ENCODE measurements at places on chromosomes 3 and 15.
A peak's percentile ranks its signal among the peaks of the same experiment; 100 is the strongest.

- no peak for DNase-seq
Observed at GRCh38 chr15:61396235-61396919, 167.3 kb upstream of the RORA start.

- DNase-seq, result peak; percentile 97
Observed at GRCh38 chr3:27521179-27521871, 37.1 kb upstream of the SLC4A7 start.

DNA sequence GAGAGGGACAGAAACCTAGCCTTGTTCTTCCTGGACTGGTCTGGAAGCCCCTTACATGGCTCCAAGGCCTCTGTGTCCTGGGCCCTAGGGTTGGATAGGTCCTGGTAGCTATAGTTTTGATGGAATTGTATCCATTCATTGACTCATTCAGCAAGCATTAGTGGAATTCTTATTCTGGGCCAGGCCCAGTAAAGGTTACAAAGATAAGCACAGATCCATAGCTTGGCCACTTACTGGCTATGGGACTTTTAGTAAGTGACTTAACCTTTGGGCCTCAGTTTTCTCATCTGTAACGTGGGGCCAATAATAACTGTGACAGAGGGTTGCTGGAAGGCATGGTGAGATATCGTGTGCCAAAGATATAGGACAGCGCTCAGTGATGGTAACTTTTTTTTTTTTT lies 13.6 kb upstream of the DAG1 start:
- DNase-seq, result peak; percentile 16

- peak; percentile 24 for DNase-seq
Observed at GRCh38 chr3:126684218-126684751, 19.8 kb upstream of the CHCHD6 start.

GRCh38 chr15:84785053-84785452 lies 32.1 kb upstream of the ALPK3 start:
- DNase-seq, result no peak

DNA sequence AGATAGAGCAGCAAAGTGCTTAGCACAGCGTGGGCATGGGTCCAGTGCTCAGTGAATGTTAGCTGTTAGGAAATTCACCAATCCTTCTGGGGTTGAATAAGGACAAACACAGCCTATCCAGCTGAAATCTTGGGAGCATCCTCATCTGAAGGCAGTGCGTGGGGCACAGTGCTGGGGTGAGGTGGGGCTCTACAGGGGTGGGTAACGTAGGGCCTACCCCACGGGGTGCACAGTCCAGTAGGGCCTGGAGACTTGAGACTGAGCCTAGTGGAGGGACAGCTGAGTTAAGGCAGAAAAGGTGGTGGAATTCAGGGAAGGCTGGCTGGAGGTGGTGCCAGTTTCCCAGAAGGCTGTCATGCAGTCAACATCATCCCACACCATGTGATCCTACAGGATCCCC lies 73.0 kb downstream of the ISG20 start:
- DNase-seq, result no peak

- no peak for DNase-seq
Observed at GRCh38 chr3:192597506-192597905, 129.8 kb downstream of the FGF12 start.

- no peak for DNase-seq
Observed at GRCh38 chr3:24483873-24484272, 10.8 kb downstream of the THRB start.

GRCh38 chr3:113758389-113759024 lies 11.7 kb downstream of the ATP6V1A start:
- peak; percentile 80 for DNase-seq

- no peak for DNase-seq
Observed at GRCh38 chr3:13963137-13963886, 83.4 kb upstream of the WNT7A start.

DNA sequence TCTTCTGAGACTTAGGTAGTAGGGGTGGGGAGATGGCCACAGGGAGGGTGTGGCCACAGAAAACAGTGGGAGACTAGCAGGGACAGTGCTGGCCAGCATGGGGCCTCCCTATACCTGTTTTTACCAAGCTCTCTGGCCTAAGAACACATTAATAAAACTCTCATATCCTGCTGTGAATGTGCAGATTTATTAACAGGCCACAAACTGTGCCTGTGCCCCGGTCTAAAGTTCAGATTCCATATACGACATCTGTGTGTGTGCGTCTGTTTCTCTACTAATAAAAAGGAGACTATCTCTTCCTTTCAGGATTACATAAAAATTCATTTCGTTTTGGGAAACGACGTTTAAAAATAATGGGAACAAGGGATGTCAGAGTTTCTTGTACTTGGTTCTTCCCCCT lies 92.8 kb upstream of the ADAMTS17 start:
- DNase-seq, result no peak

- DNase-seq, result no peak
Observed at GRCh38 chr3:105233010-105233409, 133.7 kb upstream of the ALCAM start.

DNA sequence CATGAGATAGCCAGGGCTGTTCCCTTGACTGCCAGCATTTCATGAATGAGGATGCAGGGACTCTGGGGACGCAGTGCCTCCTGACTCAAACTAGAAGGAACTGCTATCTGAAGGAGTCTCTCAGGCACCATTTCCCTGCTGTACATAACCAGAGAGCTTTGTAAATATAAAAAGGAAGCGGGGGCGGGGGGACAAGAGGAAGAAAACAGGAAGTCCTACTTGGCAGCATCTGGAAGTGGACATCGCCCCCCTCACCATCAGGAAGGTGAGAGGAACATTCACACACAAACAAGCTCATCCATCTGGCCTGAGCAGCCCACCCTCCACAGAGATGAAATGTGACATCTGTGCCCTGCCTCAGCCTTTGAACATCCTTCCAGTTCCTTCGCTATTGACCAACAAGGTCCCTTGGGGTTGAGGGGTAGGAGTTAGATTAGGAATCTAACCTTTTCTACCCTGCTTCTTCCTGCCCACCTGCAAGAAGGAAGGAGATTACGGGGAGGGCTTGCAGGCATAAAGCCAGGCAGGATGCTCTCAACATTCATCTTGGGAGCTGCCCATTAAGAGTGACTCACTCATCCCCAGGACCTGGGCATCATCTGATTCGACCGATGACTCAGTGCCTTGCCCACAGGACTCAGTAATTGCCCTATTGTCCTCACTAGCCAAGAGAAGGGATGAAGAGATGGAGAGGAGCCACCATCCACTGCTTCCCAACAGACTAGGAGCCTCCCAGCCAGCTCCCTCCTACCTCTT lies 31.9 kb downstream of the SH3BP5 start:
- peak; percentile 68 for DNase-seq
